ENCODE measurements at places on chromosomes 5 and 9.

DNA sequence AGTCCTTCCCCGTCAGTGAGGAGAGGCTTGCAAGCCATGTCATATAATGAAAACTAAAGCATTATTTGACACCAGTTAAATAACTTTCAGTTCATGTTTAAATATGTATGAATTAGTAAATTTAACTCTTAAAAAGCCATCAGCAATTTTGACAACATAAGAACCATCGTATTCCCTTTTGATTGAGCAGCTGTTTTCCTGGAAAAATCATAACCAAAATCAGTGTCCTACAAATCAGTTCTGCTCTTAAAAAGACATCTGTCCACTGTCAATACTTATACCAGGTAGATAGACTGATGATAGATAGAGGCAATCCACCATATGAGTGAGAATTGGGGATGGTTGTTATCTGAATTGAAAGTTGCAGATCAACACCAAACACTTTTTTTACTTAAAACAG is 2.3 kb downstream of the DIRAS2 start:
- DNase-seq = no peak

DNA sequence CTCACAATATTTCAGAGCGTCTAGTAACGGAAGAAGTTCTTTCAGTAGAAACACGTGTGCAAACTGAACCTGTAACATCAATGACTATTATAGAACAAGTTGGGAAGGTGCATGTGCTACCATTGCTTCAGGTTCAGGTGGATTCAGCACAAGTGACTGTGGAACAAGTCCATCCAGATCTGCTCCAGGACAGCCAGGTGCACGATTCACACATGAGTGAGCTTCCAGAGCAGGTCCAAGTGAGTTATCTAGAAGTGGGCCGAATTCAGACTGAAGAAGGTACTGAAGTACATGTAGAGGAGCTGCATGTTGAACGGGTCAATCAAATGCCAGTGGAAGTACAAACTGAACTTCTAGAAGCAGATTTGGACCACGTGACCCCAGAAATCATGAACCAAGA is 17.4 kb upstream of the NIM1K start:
- DNase-seq = no peak

GRCh38 chr5:178612299-178612698 is 14.6 kb downstream of the CLK4 start:
- no peak for DNase-seq

DNA sequence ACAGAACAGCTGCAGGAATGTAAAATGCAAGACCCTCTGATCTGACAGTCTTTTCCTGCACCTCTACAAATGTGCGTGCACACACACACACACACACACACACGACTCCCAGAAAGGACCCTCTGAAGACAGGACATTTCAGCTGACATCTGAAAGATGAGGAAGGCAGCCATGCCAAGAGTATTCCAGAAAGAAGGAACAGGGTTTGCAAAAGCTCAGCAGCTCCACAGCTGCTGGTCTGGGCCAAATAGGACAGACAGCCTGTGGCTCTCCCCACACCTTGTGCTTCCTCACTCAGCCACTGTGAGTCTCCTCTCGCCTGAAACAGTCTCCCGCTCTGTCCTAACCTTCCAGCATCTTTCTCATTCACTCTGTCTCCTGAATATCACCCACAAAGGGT is 189.0 kb downstream of the PALM2AKAP2 start:
- no peak for DNase-seq

DNA sequence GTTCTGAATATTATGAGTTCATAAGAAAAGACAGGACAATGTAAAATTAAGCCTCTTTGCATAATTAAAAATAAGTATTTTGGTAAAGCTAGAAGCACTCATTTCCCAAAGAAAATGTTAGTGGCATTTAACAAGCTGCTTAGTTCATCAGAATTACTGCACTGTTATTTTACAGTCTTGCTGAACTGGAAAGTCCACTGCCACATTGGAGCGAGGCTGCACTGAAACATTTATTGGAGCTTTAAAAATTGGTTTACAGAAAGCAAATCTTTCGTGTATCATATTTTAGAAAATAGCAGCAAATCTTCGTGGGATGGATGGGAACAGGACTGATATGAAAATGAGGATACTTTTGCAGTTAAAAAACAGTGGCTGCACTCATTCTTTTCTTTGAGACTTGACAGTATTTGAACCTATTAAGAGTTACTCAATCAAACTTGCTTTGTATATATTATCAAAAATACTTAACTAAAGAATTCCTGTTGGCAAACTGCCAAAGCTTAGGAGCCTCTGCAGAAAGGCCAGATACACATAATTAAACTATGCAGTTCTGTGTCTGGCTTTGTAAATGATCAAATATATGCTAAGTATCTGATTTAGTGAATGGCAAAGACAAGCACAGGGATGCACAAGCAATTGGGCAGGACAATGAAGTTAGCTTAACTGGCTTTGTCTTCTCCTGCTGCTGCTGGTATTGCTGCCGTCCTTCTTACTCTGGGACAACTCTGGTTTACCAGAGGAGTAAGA is 16.5 kb upstream of the FBXL7 start:
- DNase-seq = no peak

GRCh38 chr5:68960456-68960855 is 133.4 kb upstream of the SLC30A5 start:
- DNase-seq = no peak

DNA sequence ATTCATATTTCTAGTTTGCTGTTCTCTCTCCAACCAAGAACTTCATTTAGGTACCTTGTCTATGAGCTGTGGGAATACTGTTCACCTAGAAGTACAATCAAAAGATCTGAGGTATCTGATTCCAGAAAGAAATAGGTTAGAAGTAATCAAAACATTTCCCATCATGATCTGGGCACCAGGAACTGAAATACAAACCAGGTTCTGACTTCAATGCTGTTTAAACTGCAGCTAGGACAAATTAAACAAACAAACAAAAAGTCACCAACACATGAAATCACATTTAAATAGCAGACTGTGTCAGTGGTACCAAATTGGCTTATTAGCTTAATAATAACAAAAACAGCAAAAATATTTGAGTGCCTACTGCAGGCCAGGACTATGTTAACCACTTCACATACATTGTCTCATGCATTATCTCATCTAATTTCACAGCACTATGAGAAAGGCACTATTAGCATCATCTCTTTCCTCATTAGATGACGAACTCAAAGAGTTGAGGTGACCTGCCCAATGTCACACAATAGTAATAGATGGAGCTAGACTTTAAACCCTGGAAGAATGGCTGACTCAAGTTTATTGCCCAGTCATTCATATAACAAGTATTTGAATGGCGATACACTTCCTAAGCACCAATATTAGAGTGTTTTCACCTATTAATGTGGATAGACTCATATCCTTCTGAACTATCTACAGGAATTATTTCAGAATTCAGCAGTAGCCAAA is 14.5 kb downstream of the PLPP1 start:
- no peak for DNase-seq

- DNase-seq = no peak
These were observed 11.5 kb downstream of the FSD1L start for GRCh38 chr9:105459336-105459735.

DNA sequence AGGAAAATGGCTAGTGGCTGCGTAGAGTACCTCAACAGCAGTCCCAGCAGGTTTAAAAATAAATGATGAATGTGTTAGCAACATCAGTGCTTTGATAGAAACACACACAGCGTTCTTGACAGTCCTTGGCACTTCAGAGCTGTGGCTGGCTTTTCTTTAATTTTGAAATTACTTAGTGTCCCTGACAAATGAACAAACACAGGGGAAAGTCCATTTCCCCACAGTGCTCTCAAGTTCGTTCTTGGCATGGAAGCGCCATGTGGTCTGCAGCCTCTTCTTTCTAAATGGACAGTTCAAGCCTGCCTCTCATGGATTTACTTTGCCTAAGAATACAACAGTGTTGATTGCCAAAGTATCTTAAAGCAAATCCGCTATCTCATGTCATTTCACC is 102.2 kb downstream of the ADAMTS12 start:
- no peak for DNase-seq

GRCh38 chr5:96254980-96255691 is 177.9 kb downstream of the PCSK1 start:
- peak; percentile 66 for DNase-seq

DNA sequence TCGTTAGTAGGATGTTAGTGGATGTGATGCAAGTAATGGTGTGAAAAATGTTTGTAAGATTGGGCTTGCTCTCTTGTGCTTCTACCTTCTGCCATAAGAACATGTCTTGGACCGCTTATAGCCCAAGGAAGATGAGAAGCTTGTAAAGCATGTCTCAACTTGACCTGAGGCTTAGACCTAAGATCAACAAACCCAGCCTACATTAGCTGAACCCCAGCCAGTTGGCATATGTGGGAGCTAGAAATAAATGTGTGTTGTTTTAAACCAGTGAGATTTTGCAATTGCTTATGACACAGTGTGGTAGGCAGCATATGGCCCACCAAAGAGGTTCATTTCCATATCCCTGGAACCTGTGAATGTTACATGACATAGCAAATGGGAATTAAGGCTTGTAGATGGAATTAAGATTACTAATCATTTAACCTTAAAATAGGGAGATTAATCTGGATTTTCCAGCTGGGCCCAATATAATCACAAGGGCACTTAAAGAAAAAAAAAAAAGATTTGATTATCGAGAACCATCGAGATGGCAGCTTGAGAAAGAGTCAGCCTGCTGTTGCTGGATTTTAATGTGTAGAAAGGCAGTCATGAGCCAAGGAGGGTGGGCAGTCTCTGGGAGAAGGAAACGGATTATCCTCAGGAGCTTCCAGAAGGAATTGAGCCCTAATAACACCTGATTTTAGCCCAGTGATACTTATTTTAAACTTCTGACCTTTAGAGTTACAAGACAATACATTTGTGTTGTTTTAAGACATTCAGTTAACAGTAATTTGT is 27.3 kb upstream of the EDIL3 start:
- no peak for DNase-seq

DNA sequence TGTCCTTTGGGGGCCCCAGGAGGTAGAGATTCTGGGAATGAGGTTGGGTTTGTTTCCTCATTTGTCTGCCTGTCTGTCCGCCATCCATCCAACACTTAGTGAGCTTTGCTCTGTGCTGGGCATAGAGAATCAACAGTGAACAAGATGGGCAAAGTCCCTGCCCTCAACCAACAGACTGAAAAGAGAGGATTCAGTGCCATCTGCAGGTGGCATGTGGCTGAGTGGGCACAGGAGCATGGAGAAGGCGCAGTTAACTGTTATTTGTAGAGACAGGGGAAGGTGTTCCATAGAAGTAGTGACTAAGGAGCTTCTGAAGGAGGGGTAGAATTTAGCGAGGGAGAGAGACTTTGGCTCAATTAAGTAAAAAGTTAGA is 23.1 kb downstream of the POLR1E start:
- DNase-seq = no peak

GRCh38 chr9:137853392-137853995 is 24.1 kb upstream of the CACNA1B start:
- DNase-seq = no peak

GRCh38 chr5:17024686-17025180 is 88.6 kb upstream of the MYO10 start:
- DNase-seq = no peak

- DNase-seq = no peak
These were observed 29.0 kb downstream of the IRF1 start for GRCh38 chr5:132461569-132462070.

DNA sequence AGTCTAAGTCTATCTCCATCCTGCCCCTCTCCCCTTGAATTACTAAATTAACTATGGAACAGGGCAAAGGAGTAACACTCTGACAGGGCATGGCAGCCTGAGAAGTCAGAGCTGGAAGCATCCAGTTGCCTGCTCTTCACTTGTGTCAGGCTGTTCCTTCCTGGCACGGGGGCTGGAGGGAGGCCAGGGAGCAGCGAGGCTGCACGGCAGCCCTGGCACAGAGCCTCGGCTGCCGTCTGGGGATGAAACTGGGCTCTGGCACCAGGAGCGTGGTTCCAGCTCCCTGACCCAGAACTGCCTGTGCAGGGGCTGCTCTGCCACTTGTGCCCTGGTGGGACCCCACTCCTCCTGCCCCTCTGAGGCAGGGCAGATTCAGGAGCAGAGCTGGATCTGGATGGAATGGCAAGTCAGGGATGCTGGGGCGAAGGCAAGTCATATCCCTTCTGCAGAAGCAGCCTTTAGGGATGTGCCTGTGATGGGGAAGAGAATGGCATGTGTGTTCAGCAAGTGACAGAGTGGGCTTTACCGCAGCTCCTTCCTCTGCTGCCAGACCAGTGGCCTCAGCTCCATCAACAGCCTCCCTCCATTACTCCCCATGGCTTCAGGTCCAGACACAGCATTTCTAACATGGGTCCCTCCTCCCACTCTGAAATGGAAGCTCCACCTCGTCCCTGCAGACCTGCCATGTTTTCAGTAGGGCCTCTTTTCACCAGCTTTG is 42.2 kb upstream of the PDE8B start:
- no peak for DNase-seq

DNA sequence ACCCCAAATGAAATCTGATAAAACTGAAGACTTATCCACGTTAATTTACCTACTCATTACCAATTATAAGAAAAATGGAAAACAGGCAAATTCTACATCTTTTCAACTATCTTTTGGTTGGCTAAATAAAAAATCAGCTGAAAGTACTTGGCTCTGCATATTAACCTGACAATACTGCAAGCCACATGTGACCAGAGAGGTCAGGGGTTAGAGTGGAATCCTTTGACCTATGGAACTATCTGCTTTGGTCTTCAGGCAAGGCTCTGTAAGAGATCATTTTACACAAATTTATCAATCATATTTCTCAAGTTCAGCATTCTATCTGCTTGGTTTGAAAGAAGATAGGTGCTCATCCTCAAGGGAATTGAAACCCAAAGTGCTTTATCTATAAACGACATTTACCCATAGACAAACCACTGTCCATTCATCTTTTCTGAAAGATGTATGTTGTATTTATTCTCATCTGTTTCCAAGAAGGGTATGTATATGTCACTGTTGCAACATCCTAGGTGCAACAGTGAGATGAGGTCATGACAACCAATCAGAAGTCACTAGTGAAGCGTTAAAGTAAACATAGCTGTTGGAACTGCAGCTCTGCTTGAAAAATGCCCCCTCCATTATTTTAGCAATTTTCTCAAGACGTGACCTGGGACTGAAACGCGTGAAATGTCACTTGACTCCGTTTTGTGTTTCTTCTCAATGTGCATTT is 144.9 kb upstream of the POU5F2 start:
- DNase-seq = no peak

DNA sequence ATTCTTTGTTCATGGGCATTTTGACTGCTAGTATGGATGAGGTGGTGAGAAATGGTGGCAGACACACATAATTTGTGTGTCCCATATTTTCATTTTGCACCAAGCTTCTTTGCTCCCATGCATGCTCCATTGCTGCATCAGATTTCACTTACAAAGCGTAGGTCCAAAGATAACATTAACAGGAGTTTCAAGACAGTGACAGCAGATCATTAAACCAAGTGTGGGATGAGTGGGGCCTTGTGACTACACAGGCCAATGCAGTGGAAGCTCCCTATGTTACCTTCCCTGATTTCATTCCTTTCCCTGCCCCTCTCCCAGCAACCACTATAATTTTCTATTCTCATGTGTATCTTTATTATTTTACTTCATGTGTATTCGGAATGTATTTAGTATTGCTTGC is 142.0 kb downstream of the AOPEP start:
- no peak for DNase-seq

DNA sequence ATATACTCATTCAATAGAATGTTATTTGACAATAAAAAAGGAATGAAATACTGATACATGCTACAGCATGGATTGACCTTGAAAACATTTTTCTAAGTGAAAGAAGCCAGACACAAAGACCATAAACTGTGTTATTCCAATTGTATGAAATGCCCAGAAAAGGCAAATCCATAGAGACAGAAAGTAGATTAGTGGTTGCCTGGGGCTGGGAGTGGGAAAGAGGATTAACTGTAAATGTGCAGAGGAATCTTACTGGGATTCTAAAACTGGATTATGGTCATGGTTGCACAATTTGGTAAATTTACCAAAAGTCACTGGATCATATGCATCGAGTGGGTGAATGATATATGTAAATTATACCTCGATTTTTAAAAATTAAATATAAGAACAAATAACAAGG is 88.1 kb downstream of the GLIS3 start:
- no peak for DNase-seq

All from SW 1271 (cell line).